Epithelial cell of prostate (primary cell): ENCODE measurements at places on chromosomes 1 and 21.

DNA sequence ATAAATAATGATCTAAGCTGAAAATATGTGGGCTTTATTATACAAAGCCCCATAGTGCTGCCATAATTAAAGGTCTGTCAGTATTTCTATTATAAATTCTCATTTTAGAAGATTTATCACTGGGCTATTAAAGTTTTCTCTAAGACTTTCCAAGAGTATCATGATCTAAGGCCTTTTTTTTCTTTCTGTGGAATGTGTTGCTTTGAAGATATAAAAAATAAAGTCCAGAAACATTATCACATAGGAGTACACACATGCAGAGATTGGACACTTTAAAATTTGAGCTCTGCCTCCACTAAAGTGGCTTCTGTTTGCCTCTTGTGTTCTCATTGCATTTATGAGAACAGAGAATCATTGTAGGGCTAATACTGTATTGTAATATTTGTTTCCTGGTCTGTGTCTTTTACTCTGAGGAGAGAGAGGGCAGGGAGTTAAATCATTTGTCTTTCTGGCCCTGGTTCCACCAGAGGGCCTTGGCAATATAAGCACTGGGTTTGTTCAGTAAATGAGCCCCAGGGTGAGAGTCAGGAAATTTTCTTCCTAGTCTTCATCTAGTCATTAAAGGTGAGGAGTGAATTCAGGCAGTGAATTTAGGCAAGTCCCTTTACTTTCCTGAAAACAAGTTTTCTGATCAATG is 70.2 kb downstream of the NFIA start:
- DNase-seq: no peak

- DNase-seq: no peak
Observed at GRCh38 chr1:39835935-39836594, 47.2 kb downstream of the TRIT1 start.

- DNase-seq: no peak
Observed at GRCh38 chr21:17270229-17270628, 242.6 kb upstream of the CXADR start.

DNA sequence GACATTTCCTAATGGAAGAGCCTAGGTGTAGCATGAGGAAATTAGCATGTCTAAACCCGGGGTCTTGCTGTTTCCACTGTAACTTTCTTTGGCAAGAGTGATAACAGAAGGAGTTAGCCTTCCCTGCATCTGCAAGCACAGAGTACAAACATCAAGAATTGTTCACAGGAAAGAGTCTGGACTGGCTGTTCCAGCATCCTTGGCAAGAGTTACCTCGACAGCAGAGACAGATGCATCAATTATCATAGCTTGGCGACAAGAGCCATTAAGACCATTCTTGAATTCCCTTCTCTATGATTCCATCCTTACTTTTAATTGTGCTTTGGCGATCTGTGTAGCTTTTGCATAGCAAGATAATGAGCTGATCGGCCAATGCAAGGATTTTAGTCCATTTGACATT is 82.8 kb upstream of the RALGPS2 start:
- DNase-seq: no peak

- no peak for DNase-seq
Observed at GRCh38 chr1:150192012-150192411, 42.3 kb downstream of the PLEKHO1 start.

GRCh38 chr1:113630340-113631327 is 128.7 kb downstream of the PHTF1 start:
- no peak for DNase-seq

DNA sequence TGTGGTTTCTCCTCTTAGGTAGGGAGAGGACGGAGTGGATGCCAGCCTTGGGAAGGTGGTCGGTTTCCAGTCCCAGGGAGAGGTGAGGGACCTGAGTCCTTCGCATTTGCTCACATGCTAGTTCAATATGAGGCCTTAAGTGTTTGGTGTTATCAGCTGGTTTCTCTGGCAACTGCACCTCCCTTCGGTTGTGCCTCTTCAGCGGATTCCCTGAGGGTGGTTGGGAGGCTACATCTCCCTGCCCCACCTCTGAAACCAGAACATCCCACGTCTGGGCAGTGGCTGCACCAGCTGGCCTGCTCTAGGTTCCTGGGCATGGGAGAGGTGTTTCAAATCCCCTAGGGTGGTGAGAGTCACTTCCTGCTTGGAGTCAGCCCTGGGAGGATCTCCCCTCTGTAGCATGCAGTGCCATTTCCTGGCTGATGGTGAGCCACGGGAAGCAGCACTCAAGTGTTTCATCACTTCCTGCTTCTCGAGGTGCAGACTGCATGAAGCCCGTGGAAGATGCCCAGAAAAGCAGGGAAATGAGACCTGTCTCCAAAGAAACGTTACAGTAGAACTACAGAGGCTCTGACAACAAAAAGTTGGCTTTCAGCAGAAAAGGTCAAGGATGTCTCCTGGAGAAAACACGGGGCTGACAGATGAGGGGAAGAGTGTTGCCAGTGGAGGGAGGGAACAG is 4.5 kb downstream of the TMEM125 start:
- DNase-seq: no peak

DNA sequence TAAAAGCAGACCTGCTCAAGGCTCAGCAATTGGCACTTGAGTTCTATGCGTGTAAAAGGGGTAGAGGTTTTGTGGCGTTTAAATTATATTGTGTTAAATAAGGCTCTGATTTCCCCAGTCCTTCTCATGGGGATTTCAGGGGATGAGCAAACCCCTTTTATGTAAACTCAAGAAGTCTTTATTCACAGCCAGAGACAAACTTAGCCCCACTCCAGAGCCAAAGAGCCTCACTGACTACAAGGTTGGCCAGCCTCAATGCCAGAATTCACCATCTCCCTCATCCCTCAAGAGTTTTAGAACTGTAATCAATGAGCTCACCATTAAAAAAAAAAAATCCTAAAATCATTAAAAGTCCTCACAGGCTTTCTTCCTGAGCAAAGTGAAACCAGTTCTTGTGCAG is 107.8 kb downstream of the SLC30A10 start:
- no peak for DNase-seq

DNA sequence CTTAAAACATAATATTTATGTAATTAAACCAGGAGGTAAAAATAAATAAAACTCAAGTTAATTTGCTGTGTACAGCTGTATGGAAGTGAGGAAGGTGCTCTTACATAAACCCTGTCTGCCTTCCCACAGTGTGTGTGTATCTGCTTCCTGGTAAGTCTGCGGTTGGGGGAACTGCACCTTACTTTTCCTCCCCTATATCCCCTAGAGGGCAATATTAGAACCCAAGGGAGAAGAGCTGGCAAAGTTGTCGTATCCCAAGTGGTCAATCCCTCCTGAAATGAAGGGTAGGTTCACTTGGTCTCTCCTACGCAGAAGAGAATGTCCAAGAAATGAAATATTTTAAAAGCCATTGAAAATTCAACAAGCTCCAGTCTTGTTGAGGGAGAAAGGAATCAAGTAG is 17.8 kb upstream of the JAK1 start:
- DNase-seq: no peak

DNA sequence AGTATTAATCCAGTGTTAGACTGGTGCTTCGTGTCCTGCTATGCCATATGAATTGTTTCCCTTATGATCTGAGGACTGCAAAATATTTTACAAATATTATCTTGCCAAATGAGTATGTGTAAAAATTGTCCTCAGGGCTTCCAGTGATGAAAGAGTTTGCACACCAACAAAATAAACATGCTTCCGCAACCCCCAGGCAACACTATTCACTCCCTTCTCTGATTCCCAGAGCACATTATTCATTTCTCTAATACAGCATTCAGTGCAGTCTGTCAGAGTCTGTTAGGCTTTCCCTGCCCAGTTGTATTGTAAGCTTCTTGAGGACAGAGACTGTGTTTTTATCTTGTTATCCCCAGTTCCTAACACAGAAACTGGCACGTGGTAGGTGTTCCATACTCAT is 409.9 kb upstream of the C1orf87 start:
- DNase-seq: no peak

DNA sequence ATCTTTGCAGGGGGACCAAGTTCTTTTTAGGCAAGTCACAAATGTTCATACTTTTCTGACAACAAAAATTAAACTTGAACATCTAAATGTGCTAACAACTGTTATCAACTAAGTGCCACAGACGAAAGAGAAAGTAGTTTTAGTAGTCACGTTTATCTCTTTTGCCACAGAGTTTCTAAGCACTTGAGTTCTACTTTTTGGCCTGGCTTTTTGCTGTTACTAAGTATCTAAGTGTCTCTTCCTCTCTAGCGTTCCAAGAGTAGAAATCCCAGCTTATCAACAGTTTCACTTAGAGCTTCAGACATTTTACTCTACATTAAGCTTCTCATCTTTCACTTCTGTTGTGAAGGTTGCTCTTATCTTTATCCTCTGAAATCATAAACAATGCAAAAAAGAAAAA is 34.2 kb downstream of the GATAD2B start:
- DNase-seq: no peak

- DNase-seq: no peak
Observed at GRCh38 chr1:21763236-21763635, 19.7 kb downstream of the USP48 start.

DNA sequence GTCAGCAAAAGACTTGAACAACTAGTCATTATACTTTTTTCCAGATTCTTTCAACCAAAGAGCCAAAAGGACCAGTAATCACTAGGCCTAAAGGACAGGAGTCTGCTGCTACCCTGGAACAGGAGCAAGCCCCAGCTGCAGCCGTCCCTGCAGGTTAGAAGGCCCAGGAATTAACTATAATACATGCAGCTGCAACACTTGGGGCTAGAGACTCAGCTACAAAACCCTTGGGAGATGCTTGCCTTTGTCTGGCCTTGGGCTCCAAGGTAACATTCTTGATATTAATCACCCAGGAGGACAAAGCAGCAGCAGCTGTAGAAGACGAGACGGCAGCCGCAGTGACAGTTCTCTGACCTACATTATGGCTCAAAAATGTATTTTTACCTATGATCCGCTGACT is 841.2 kb upstream of the ADGRL4 start:
- DNase-seq: no peak

DNA sequence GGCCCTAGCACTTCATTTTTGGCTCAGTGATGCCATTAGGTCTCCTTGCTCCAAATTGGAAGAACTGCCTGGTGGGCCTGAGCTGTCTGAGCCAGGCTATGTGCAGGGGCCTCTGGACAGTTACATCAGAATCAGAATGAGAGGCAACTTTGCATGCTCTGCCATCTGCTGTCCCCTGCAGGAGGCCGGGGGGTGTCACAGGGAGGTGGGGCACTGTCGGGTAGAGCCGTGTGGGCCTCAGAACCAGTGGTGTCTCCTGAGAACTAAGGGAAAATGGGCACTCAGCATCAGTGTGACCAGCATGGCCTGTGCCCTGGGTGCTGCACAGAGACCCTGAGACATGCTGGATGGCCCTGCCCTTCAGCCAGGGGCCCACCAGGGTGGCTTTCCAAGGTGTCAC is 47.0 kb upstream of the COL6A1 start:
- no peak for DNase-seq

GRCh38 chr1:244181867-244182266 is 130.8 kb downstream of the ZBTB18 start:
- DNase-seq: no peak

DNA sequence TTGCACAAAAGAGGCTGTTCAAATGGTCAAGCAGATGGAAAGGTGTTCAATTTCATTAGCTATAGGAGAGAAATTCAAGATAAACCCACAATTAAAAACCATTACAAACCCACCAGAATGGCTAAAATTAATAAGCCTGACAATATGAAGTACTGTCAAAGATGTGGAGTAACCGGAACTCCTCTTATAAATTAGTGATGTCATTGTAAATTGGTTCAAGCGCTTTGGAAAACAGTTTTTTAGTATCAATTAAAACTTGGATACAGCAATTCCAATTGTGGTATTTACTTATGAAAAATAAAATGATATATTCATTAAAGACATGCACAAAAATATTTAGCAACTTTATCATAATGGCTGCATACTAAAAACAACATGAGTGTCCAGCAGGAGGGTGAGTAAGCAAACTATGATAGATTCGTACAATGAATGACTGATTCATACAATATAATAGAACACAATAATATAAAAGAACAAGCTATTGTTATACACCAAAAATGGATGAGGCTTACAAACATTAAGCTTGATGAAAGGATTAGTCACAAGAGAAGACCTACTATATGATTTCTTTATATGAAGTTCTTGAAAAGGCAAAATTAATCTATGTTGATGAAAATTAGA is 38.4 kb upstream of the FGGY start:
- no peak for DNase-seq

- DNase-seq: no peak
Observed at GRCh38 chr21:45123440-45123839, 49.1 kb downstream of the ADARB1 start.

GRCh38 chr1:22531251-22531650 is 32.0 kb upstream of the EPHA8 start:
- DNase-seq: no peak
